ENCODE measurements at places on chromosomes 4 and X.

- no peak for DNase-seq
Observed at GRCh38 chrX:97199501-97199900, 315.8 kb downstream of the RPA4 start.

- DNase-seq = no peak
Observed at GRCh38 chrX:118825227-118825626, 1.6 kb downstream of the ZCCHC12 start.

GRCh38 chr4:174204164-174204831, 79.2 kb downstream of the FBXO8 start:
- DNase-seq = no peak

GRCh38 chr4:74056114-74056857, 17.8 kb upstream of the CXCL3 start:
- no peak for DNase-seq

DNA sequence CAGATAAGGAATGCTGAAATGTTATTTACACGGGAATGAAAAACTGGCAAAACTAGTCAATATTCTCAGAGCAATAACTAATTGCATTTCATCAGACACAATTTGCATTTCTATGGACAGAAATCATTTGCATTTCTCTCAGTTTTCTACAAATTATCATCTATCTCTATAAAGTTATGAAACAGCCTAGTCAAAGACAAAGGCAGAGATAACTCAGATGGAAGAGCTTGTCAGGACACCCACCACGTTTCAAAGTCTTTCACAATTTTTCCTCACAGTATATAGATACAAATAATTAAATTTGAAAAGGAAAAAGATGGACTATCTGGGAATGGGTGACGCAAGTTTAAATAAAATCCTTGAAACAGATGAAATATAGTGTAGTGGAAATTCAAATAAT, 230.8 kb downstream of the GASK1B start:
- DNase-seq = no peak
